ENCODE measurements at places on chromosomes 1 and 21.

- DNase-seq = no peak
Measured at GRCh38 chr1:245810181-245810769, 655.5 kb downstream of the KIF26B start.

DNA sequence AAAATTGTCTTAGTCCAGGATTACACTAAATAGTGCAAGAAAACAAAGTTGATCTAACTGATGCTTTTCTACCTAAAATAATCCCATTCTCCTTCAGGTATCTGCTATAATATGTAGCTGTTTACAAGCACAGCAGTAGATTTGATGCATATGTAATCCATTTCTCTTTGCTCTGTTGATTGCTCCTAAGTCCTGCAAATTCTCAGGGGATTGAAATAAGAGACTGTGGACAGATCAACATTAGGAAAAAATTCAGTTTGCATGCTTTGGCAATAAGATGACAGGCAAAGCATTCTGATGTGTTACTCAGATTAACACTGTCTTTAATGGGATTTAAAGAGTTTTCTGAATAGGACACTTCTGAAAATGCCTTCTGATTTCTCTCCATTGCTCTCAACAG is 34.7 kb downstream of the RNF11 start:
- no peak for DNase-seq

DNA sequence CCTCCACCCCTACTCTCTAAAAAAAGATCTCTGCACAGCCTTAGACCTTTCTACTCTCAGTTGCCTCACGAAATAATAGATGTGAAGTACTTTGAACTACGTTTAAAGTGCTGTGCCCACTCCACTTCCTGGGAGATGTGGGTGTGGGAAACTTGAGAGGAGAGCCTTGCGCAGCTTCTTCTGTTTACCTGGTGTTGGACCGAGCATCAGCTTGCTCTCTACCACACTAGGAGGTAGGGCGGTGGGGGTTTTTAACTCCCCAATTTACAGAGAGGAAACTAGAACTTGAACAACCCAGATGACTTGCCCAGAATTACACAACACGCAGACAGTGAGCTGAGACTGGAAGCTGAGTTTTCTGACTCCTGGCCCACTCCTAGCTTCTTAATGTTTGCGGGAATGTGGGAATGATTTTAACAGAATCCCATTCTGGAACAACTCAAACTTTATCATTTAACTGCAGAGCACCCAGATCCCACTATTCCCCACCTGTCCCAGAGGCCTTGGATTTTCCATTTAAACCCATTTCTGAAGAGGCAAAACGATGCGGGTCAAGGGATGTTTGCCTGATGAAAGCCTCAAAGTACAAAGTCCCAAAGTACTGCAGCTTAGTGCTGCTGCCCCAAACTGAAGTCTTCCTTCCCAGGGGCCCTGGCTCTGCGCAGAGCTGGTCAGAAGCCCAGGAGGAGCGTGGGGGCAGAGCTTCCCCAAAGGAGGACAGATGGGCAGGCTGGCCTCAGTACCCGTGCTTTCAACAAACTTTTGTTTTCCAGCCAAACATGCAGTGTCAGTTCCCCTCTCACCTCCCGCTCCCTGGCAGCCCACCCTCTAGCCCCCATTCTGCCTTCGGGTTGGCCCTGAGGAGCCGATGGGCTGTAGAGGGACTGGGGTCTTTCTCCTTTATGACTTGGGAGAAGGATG is 19.0 kb downstream of the BTG2 start:
- peak; percentile 31 for DNase-seq

GRCh38 chr21:33064623-33065390 is 5.1 kb upstream of the OLIG1 start:
- DNase-seq = no peak

DNA sequence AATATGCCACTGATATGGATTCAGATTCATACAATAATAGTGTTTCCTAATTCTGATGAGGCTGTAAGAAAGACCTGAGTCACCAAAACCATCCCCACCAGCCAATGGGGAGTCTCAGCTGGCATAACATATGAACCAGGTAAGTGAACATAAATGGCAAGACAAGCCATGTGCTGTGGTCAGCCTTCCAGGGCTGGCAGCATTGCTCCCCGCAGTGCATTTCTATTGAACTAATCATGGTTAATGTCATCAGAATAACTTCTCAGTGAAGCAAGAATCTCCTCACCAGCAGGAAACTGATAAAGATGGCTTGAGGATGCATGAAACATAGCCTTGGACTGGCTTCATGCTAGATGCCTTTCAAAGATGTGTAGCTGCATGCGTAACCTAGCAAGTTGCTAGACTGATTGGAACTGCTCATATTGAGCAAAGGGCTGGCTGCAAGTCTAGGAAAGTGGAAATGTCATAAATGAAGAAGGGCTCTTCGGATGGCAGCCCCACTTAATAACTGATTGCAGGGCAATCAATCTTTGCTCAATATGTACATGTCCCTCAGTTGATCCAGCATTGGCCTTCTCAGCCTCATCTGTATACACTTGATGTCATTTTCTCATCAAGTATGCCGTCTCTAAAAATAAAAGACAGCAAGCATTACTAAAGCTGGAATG is 88.0 kb downstream of the NTNG1 start:
- no peak for DNase-seq

- DNase-seq = no peak
Measured at GRCh38 chr21:18253799-18254198, 9.2 kb downstream of the CHODL start.

DNA sequence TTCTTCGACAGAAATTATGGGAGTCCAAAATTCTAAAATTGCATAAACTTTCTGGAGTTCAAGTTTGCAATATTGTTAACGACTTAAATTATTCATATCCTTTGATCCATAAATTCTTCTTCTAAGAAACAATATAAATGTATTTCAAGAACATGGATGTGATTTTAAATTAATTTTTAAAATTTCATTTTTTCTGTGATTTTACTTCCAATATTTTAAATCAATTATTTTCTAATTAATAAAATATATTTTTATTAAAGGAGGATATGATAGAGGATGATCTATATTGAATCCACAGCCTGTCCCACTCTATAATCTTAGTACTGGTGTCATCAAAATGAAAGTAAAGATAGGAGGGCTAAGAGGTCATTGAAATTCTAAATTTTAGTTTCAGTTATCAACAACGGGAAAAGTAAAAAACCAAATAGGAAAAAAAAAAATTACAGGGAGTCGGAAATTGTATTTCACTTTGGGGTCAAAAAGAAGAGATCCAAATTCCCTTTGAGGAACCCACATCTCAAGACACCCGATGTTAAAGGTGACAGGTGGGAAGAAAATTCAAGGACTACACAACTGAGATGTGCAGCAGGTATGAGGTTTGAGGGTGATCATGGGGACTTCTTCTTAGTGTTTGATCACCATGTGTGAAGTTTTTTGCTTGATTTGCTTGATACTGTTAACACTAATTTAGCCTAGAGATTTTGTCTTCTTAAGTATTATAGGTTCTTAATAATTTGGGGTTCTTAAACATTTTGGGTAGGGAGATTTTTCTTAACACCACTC is 154.8 kb upstream of the RGS18 start:
- no peak for DNase-seq

- DNase-seq = no peak
Measured at GRCh38 chr1:211017075-211017718, 116.8 kb downstream of the KCNH1 start.

- DNase-seq = no peak
Measured at GRCh38 chr1:40350391-40350790, 23.1 kb upstream of the SMAP2 start.

- DNase-seq = no peak
Measured at GRCh38 chr1:64769482-64769881, 24.6 kb downstream of the RAVER2 start.

DNA sequence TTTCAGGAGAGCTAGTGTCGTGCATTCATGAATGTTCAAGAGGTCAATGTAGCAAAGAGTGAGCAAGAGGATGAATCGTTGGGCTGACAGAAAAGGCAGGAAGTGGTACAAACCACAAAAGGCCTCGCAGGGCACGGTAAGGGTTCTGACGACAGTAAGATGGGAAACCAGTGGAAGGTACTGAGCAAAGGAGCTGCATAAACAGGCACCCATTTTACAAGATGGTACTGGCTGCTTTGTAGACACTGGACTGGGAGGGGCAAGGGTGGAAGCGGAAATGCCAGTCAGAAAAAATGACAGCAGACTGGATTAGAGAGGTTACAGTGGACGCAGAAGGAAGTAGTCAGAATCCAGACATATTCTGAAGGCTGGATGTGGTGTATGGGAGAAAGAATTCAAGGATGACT is 123.5 kb downstream of the PTPN14 start:
- DNase-seq = peak; percentile 99

- DNase-seq = no peak
Measured at GRCh38 chr1:228668553-228669241, 66.6 kb upstream of the RHOU start.

- peak; percentile 71 for DNase-seq
Measured at GRCh38 chr21:46368533-46369285, 44.8 kb downstream of the PCNT start.

GRCh38 chr1:27592232-27592930 is 11.6 kb downstream of the AHDC1 start:
- DNase-seq = no peak

- DNase-seq = no peak
Measured at GRCh38 chr1:15758343-15758931, at the start of gene FBLIM1. Gene FBLIM1, plus strand, starts transcription at chr1:15758795. Its CDS starts 6,189 bp downstream, at chr1:15764984.

- DNase-seq = no peak
Measured at GRCh38 chr1:19091196-19091953, 118.7 kb downstream of the UBR4 start.

- no peak for DNase-seq
Measured at GRCh38 chr1:217268058-217268457, 362.8 kb downstream of the GPATCH2 start.

GRCh38 chr1:219774386-219774785 is 154.0 kb downstream of the SLC30A10 start:
- no peak for DNase-seq

- DNase-seq = no peak
Measured at GRCh38 chr21:37263827-37264600, 3.1 kb downstream of the VPS26C start.

GRCh38 chr1:19461220-19461554 is 24.2 kb downstream of the CAPZB start:
- no peak for DNase-seq

DNA sequence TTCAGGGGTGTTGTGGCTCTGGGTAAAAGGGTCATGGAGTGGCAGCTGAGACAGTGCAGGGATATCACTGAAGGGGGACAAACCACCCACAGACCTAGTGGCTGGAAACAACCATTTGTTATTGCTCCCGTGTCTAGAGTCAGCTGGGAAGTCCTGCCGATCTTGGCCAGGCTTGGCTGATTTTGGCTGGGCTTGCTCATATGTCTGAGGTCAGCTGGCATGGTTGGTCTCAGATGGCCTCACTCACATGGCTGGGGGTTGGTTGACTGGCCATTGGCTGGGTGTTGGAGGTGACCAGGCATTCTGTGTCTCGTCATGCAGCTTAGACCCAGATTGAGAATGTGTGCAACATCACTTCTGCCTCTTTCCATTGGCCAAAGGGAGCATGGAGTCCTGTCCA is 203.8 kb upstream of the POU3F1 start:
- DNase-seq = no peak

DNA sequence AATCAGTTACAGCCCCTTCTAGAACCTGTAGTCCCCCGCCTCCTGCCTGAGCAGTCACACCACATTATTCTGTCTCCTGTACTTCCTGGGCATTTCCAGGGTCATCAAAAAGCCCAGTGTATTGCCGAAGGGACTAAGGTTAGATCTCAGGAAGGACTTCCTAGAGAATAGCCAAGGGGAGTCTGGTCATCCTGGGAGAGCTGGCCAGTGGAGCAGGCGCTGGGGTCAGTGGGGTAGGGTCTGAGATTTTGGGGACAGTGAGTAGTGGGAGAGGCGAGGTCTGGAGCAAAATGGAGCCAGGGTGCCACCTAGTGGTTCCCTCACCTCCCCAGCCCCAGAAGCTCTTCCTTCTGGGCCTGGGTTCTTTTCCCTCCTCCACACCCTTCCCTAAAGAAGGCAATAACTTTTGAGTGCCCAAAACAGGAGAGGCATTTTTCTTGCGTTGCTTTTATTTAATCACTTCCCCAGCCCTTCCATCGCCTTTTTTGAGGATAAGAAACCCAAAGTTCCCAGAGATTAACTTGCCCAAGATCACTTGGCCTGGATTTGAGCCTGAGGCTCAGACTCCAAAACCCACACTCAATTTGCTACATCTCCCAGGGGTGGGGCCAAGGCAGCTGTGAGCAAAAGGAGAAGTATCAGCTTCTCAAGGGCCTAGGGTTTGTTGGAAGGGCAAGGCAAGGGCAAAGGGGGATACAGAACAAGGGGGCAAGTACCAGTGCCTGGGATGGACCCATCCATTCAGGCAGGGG is 7.3 kb upstream of the PMVK start:
- peak; percentile 74 for DNase-seq

DNA sequence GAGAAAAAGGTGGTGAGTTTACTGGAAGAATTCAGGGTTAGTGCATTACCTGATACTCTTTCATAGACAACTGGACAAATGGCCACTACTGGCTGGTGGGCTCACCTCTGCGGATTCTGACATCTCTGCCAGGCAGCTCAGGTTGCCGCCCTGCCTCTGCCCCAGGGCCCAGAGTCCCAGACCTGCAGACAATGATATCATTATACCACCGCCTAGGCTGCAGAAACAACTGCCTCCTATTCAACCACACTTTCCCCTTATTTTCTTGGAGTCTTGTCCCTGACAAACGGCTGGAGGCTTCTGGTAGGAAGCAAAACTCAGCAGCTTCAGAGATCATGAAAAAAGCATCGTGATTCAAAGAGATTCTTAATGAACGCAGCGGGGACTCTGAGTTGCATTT is 37.0 kb downstream of the IRF2BP2 start:
- no peak for DNase-seq

DNA sequence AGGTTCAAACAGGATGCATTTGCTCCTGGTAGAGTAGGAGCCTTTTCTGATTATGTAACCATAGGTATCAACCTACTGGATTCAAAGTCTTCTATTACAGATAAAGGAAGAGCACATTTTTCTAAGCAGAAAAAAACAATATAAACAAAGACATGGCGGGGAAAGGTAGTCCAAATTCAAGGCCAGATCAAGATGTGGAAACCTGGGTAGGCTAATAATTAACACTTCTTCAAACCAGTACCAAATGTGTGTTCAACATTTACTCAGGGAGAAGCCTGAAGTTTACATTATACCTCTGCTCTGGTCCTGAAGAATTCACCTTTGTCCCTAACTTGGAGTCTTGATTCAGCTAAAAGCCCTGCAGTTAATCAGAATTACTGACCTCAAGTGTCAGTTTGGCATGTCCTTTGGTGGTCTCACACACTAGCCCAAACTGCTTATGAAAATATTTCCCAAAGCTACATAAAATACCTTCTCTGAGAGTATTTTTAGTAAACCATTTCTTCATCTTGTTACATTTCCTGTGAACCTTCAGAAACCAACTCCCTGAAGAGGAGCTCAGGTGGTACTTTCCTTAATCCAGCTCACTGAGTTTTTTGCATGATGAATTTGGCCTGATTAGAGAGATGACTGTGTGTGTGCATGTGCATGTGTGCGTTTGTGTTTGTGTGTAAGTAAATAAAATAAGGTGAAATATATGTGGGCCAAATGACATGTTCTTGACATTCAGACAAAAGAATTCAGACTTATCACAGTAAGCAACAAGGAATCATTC is 70.2 kb downstream of the TOR3A start:
- DNase-seq = no peak

GRCh38 chr1:115839029-115839678 is 1.8 kb downstream of the NHLH2 start:
- DNase-seq = no peak

GRCh38 chr21:31278511-31279130 is 65.4 kb downstream of the TIAM1 start:
- DNase-seq = no peak

Data from MV-4-11 (cell line).